ENCODE measurements at places on chromosomes 13 and 19.
A peak's percentile ranks its signal among the peaks of the same experiment; 100 is the strongest.

- no peak for DNase-seq
Observed at GRCh38 chr13:111629457-111629856, 309.0 kb downstream of the TEX29 start.

GRCh38 chr19:6425732-6426620 is 1.4 kb upstream of the KHSRP start:
- no peak for DNase-seq

DNA sequence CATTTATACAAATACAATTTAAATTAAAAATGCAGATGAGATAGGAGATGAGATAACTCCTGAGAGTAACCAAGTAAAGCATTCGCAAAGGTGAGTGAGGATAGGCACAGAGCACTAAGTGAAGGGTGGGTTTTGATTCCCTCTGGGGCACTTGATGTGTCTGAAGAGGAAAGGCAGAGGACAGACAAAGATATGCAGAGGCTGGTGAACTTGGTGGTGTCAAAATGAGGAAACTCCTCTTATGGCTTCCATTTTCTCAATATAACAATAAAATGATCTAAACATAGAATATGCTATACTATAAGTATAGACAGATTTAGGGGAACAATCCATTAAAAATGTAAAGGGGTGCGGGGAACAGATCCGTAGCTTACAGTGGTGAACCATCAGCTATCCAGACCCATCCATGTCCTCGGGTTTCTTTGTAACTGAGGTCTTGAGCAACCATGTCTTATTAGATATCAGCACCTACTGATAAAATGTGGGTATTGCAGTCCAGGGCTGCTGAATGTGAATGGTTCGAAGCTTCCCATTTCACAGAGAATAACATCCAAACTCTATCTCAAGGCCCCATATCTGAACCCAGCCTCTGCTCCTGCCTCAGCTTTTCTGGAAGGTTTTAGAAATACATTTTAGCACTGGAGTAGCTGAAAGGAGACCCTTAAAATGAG is 73.9 kb upstream of the SLC10A2 start:
- DNase-seq = no peak

GRCh38 chr13:71611292-71611691 is 255.7 kb downstream of the DACH1 start:
- no peak for DNase-seq

DNA sequence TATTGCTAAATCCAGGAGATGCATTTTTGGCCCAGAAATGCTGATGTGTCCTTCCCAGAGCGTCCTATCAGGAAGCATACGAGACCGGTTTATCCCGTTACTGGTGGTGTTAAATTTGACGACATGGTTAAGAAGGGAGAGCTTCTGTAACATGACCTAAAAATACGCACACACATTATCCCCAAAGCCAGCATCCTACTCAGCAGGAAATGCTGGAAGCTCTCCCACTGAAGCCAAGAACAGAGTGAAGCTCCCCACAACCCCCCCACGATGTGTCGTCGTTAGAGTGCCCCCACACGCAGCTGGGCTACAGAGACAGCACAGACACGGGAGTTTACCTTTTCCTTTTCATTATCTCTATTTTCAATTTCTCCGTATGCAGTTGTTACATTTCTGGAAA is 45.1 kb upstream of the MCF2L start:
- no peak for DNase-seq

- no peak for DNase-seq
Observed at GRCh38 chr13:26923824-26924605, 163.4 kb upstream of the GPR12 start.

GRCh38 chr13:47908197-47908902 is 92.7 kb downstream of the SUCLA2 start:
- no peak for DNase-seq

- no peak for DNase-seq
Observed at GRCh38 chr13:41802684-41803444, 158.0 kb downstream of the VWA8 start.

DNA sequence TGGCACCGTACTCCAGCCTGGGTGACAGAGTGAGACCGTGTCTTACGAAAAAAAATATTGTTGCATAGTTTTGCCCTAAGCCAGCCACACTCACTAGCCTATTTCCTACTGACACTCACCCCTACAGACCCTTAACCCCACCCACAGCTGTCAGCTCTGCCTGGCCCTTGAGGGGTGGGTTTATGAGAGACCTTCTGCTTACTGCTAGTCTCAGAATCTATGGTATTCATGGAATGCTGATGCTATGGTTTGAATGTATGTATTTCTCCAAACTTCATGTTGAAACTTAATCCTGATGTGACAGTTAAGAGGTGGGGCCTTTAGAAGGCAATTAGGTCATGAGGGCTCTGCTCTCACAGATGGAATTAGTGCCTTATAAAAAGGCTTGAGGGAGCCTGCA is 79.2 kb upstream of the LRCH1 start:
- DNase-seq = no peak

DNA sequence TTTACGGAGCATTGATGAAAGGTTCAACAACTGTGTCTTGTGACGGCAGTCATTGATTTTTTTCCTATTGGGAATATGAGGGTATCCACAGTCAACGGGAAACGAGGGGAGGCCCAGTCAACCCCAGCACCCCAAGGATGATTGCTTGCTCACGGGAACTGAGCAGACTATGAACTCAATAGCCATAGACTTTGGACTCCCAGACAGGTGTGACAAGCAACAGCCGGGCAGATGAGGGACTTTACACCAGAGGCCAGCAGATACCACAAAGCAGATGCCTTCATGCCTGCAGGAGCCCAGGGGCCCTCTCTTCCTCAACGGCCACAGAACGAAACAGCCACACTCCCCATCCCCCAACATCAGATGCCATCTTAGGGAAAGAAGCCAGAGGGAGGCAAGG is 80.3 kb upstream of the FLT1 start:
- DNase-seq = no peak

GRCh38 chr13:26786651-26787295 is 26.2 kb upstream of the GPR12 start:
- no peak for DNase-seq

GRCh38 chr19:7778081-7778480 is 15.0 kb downstream of the CLEC4M start:
- DNase-seq = no peak

- DNase-seq = no peak
Observed at GRCh38 chr13:51867062-51867461, 5.3 kb downstream of the CCDC70 start.

DNA sequence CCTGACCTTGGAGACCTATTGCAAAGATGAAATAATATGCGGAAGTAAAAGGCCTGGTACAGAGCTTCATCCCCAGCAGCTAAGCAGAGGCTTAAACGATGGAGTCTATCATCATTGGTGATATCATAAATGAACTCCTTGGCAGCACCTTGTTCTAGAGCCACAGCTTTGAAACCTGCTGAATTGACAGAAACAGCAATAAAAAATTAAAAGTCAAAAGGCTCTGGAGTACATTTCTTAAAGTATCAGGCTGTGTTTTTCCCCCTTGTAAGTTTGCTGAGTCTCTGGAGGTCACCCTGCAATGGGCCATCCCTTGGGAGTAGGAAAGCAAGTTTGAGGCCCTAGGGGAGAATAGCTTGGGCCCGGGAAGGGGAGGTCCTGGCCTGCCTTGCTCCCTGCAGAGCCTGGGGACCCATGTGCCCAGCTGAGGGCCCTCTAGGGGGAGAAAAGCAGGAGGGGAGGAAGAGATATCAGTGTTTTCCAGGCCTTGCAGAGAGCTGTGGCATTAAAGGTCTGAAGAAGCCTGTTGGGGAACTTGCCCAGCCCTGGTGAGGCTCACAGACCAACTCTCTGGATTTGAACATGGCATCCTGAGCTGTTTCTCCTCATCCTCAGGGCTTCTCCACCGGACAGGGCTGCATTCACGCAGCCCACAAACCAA is 416.1 kb downstream of the ZNF536 start:
- DNase-seq = no peak

GRCh38 chr19:10737722-10738121 is 19.8 kb downstream of the DNM2 start:
- no peak for DNase-seq

DNA sequence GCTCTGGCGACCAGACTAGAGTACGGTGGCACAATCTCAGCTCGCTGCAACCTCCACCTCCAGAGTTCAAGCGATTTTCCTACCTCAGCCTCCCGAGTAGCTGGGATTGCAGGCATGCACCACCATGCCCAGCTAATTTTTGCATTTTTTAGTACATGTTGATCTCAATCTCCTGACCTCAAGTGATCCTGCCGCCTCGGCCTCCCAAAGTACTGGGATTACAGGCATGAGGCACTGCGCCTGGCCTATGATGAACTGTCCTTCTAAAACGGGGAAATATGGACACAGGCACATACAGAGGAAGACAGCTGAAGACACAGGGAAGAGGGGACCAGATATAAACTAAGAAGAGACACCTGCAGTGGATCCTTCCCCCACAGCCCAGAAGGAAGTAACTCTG is 12.7 kb downstream of the CLEC4M start:
- no peak for DNase-seq

DNA sequence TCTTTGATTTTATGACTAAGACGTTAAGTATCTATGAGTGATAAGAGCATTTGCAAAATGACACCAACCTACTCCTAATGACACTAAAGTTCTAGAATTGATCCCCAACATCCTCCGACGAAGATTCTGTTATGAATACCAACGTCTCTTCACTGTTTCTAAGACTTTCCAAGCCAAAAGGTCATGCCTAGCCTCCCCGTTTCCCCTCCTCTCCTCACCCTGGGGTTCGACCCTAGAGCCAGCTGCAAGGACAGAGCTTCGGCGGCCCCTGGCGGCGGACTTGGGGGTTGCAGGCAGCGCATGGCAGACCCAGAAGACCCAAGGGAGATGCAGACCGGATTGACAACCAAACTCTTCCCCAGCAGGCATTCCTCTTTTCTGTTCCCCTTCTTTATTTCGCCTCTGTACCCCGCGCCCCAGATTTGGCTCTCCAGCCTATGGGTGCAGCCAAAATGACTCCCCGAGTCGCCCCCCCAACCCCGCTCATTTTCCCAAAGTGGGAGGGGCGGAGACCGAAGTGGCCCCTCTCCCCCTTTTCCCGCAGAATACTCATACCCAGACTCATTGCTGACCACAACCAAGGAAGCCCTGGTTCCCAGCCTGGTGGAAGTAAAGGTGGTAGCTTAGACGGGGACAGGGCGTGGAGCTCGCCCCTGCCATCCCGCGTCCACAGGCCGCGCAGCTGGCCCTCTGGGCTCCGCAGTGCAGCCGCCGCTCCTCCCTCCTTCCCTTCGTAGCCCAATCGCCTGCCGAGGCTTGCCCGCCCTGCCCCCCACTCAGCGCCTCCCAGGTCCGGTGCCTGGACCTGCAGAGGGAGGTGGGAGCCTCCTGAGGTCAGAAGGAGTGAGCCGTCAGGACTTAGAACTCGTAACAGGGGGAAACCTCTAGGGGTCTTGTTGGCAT is 4.1 kb upstream of the EML2 start:
- peak; percentile 76 for DNase-seq

DNA sequence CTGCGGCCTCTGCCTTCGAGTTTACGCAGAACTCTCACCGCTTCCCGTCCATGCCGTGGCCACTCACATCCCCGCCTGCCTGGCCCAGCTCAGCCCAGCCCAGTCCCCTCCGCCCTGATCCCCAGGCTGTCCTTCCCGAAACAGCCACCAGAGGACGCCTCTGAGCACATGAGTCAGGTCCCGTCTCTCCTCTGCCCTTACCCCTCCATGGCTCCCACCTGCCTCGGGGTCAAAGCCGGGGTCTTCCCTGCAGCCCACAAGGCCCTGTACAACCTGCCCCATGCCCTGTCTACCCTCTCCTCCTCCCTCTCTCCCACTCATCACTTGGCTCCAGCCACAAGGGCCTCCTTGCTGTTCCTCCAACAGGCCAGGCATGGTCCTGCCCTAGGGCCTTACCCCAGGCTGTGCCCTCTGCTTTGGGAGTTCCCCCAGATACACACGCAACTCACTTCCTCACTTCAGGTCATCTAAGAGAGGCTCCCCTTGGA is 8.1 kb upstream of the SEMA6B start:
- DNase-seq = peak; percentile 20

- DNase-seq = no peak
Observed at GRCh38 chr19:6766357-6767080, 716 bp downstream of the SH2D3A start.

GRCh38 chr19:39864118-39864517 is 17.9 kb upstream of the FBL start:
- no peak for DNase-seq

GRCh38 chr19:29672933-29673336 is 7.7 kb downstream of the PLEKHF1 start:
- DNase-seq = peak; percentile 88

- no peak for DNase-seq
Observed at GRCh38 chr13:23725922-23726321, 155.7 kb downstream of the TNFRSF19 start.

GRCh38 chr13:98182153-98182552 is 5.1 kb upstream of the RNF113B start:
- no peak for DNase-seq

DNA sequence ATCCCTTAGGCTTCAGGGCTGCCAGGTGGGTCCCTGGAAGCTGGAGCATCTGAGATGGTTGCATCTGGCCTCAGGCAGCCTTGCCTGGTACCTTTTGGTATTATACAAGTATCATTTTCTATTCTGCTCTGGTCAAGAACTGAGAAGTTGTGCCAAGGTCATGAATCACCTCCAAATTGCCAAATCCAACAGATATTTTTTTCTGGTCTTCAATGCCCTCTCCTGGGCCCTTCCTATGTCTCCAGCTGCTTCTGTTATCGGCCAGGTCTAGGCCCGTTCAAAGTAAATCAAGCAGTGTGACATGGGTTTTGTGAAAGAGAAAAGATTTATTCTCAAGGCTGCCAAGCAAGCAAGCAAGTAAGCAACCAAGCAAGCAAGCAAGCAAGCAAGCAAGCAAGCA is 271.1 kb upstream of the MAB21L1 start:
- no peak for DNase-seq

DNA sequence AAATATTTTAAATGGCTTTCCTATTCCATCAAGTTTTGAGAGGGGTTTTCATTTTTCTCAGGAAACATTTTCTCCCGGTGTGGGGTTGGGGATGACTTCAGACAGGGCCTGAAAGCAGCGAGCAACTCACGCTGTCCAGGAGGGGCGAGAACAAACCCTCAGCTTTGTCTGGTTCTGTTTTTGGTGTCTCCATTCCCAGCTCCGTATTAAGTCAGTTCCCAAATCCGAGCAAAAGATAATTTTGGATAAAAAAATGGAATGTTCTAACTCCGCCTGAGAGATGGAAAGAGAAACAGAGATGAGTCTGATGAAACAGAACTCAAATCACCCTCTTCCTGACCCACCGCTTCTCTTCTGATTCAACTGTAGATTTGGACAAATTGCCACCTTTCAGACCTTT is 38.4 kb downstream of the RFX2 start:
- DNase-seq = no peak

- DNase-seq = no peak
Observed at GRCh38 chr19:6358003-6358402, 3.3 kb upstream of the CLPP start.

Measured in effector memory CD4-positive, alpha-beta T cell (primary cell).